Neural progenitor cell (in vitro differentiated cells): ENCODE measurements at places on chromosomes 12 and 14.

- no peak for DNase-seq
These were observed 44.8 kb downstream of the SLC17A8 start for GRCh38 chr12:100401660-100402059.

DNA sequence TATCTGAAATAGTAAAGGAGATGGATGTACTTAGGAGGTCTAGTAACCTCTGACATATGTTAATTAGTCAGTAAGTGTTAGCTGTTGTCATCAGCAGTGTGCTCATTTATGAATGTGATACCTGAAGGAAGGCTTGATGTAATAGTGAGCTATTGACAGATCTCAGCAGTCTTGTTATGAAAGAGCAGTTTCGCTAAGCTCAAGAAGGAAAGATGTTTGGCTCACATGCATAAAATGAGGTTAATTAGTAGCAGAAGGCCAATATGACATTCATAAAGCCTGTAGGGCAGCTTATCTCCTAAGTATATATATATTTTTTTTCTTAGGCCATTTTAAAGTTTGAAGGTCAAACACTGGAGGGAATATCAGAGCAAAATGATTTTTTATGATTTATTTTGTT, 2.8 kb downstream of the FAM234B start:
- no peak for DNase-seq

DNA sequence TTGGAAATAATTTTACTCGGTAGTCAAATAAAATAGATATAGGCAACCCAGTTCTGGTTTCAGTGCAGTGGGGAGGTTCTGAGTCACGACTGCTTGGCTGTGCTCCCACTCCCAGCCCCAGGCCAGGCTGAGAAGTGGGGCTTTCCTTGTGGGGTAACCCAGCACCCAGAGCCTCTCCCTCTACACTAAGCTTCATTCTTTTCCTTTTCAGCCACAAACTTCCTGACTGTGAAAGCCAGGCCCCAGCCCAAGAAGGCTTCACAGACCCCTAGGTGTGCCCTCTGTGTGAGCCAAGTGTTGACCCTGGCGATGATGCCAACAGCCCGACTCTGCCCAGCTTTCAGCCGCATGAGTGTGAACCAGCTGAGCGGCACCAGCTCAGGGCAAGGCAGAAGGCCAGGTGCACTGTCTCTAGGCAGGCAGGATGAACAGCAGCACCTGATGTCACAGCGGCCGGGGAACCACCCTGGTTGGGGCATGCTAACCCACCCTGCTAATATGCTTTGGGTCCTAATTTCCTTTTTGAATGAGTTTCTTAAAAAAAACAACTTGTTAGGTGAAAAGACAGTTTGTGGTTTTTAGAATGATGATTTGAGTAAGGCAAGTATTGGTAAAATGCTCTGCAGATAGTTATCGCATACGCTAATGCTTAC, 42.2 kb upstream of the ATP23 start:
- no peak for DNase-seq

DNA sequence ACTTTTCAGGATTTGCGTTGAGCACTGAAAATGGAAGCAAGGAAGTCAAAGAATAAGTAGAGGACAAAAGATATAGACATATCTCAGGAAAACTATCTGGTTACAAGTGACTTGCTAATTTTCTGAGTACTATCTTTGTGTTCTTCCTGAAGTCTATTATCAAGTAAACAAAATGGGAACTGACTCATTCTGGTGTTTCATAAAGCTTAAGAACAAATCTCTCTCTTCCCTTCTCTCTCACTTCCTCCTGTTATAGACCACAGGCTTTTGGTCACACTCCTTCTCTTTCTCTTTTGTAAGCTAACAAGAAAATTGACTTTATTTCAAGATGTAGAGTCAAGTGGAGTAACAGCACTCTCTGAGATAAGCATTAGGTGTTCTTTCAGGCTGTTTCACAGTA, 406.6 kb upstream of the SYT1 start:
- no peak for DNase-seq

DNA sequence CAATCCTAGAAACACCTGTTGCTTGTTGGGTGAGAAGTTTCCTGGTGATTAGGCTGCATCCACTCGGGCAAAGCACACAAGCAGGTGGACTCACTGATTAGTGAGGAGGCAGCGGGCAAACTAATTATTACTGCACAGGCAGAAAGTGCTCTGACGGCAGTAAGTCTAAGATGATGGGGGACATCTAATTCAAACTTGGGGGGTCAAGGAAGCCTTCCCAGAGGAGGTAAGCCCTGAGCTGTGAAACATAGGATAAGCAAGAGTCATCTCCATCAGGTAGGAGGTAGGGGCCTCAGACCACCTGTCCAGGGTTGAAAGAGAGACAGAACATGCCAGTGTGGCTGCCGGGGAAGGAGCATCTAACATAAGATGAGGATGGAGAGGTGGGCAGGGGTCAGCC, 1578.4 kb upstream of the TMEM132C start:
- no peak for DNase-seq

- DNase-seq, result peak; percentile 68
These were observed 17.4 kb downstream of the PAWR start for GRCh38 chr12:79673354-79673753.

- DNase-seq, result no peak
These were observed 93.1 kb upstream of the SFSWAP start for GRCh38 chr12:131617596-131618302.

DNA sequence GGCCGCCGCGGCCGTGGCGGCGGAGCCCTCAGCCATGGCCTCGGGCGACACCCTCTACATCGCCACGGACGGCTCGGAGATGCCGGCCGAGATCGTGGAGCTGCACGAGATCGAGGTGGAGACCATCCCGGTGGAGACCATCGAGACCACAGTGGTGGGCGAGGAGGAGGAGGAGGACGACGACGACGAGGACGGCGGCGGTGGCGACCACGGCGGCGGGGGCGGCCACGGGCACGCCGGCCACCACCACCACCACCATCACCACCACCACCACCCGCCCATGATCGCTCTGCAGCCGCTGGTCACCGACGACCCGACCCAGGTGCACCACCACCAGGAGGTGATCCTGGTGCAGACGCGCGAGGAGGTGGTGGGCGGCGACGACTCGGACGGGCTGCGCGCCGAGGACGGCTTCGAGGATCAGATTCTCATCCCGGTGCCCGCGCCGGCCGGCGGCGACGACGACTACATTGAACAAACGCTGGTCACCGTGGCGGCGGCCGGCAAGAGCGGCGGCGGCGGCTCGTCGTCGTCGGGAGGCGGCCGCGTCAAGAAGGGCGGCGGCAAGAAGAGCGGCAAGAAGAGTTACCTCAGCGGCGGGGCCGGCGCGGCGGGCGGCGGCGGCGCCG, 381 bp downstream of the YY1 start:
- no peak for DNase-seq

DNA sequence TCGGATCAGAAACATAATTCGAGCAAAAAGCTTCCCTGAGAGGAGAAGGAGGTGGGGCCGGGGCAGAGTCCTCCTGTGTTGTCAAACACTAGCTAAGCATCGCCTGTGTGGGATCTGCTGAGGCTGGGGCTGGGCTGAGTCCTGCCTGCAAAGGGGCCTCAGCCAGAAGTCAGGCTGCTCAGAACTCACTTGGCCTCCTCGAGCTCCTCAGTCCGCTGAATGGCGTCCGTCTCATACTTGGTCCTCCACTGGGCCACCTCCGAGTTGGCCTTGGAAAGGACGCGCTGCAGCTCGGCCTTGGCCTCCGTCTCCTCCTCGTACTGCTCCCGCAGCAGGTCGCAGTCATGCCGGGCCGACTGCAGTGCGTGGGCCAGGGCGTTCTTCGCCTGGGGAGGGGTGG, 9.9 kb upstream of the MYH6 start:
- DNase-seq, result no peak

GRCh38 chr12:113149361-113150150, at the start of gene CFAP73:
Gene CFAP73 (plus strand): TSS chr12:113149724. CDS start chr12:113149858, 134 bp downstream.
- DNase-seq, result peak; percentile 96

GRCh38 chr14:70652871-70653270, 11.2 kb downstream of the TTC9 start:
- no peak for DNase-seq

DNA sequence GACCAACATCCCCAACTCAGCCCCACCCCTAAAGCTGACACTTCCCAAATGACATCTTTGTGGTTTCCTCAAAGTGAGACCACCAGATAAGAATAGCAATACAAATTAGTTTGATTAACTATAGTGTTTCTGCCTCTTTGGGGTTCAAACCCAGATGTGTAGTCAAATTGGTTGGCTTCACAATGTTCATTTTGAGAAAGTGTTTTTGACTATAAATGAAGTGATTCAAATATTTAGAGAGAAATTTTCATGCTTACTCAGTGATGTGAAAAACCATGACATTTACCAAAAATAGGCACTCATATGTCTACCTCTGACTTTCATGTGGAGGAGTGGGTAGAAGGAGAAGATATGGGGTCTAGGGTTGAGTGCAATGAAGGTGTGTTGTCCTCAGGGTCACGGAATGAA, 218.4 kb downstream of the BCAT1 start:
- DNase-seq, result no peak

DNA sequence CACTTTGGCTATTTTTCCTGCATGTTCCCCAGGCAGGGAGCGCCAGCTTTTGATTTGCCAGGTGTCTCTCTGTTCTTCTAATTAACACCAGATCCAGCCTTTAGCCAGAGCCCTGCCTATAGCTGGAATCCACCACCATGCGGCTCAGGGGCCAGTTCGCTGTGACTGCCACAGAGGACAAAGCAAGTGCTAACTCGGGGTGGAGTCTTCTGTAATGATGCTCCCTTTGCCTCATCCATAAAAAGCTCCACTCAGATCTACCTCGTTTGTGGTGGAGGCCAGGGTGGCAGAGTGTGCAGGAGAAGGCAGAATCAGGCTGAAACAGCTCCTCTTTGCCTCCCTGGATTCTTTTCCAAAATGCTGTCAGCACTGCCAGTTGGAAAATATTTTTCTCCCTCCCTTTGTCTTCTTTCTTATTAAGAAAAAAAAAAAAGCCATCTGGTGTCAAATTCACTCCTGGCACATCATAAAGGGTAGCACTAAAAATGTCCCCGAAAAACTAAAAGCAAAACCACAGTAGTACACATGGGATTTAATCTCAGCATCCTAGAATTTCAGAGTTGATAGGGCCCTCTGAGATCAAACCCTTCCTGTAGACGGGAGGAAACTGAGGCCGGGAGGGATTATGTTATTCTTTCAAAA, 18.0 kb upstream of the CTDSP2 start:
- peak; percentile 64 for DNase-seq
